ENCODE measurements at places on chromosomes 12 and 14. TPM values are rescaled to one million over a fixed set of nuclear protein-coding genes. Genes with fewer than 3 reads are reported as not detected.

The BIN2 gene
- total RNA-seq: 6.0 TPM

The RNASE3 gene
- total RNA-seq: 12.2 TPM

DNA sequence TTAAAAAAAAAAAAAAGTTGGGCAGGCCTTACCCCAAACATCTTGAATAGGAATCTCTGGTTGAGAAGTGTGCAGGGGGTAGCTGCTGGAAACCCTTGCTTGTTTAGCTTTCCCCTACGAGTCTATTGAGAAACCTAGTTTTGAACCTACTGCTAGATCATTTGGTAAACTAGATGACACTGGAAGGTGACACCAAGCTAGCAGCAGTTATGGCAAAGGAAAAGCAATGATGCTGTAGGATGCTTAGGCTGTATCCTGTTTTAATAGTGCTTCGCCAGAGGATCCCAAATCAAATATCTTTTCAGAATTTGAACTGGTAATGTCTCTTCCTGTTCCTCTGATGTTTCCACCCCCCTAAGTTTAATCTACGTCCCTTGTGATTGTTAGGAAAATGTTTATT lies 5.5 kb upstream of the PCED1B start:
- no peak for DNase-seq

- DNase-seq: no peak
These were observed 11.6 kb upstream of the SRSF9 start for GRCh38 chr12:120481022-120481767.

Measured in liver (tissue), 10 donors.